AG10803 (cell line): ENCODE measurements at places on chromosomes 7 and 10.
A peak's percentile ranks its signal among the peaks of the same experiment; 100 is the strongest.

- no peak for DNase-seq
These were observed 20.4 kb downstream of the ELFN1 start for GRCh38 chr7:1690359-1690958.

DNA sequence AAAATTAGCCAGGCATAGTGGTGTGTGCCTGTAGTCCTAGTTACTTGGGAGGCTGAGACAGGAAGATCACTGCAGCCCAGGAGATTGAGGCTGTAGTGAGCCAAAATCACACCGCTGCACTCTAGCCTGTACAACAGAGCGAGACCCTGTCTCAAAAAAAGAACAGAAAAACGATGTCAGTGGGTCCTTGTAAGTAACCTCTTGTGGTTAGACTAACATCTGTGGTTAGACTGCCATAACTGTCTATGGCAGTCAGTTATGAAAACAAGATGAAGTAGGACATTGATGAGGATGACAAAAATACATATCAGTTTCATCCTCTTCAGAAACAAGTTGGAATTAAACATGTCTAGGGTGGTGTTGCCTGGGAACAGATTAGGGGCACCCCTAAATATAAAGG lies 53.3 kb downstream of the AKAP9 start:
- no peak for DNase-seq

GRCh38 chr7:1526271-1526754 lies 4.2 kb upstream of the MAFK start:
- no peak for DNase-seq

- peak; percentile 22 for DNase-seq
These were observed 11.6 kb downstream of the LBX1 start for GRCh38 chr10:101217450-101218281.

- peak; percentile 22 for DNase-seq
These were observed 34.5 kb upstream of the AQP1 start for GRCh38 chr7:30877015-30877769.

DNA sequence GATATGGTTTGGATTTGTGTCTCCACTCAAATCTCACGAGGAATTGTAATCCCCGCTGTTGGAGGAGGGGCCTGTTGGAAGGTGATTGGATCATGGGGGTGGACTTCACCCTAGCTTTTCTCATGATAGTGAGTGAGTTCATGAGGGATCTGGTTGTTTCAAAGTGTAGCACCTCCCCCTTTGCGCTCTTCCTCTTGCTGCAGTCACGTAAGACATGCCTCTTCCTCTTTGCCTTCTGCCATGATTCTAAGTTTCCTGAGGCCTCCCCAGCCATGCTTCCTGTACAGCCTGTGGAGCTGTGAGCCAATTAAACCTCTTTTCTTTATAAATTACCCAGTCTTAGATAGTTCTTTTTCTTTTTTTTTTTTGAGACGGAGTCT lies 17.1 kb downstream of the CDNF start:
- DNase-seq = no peak

DNA sequence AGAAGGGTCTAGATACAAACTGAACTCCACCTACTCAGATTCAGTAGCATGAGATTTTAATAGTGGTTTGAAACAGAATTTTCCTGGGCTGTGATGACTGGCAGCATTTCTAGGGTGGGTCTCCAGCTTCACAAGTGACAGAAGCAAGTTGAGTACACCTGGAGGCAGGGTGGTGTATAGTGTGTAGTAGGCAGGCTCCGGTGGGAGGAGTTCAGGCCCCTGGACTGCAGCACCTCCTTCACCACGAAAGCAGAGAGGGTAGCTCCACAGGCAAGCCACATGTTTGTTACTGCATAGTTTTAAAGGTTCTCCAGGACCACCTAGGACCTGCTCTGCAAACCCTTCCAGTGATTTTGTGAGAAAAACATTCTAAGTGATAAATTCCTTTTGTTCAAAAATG lies 347.2 kb downstream of the PARD3 start:
- DNase-seq = no peak

DNA sequence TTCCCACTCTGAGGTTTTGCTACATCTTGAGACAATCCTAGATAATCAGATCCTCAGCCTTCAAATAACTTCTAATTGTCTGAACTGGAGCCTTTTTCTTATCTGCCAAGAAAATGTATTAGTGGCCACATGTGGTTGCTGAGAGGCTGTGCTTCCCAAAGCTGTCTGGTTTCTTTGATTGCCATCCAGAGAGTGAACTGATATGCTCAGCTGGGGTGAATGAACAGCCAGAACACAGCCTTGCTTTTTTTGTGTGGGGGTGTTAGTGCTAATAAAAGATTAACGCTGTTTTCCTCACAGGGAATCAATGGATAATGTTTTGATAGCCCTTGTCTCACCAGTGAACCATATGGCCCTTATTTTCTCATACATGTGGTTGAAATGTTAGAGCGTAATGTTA lies 66.9 kb downstream of the BBS9 start:
- peak; percentile 13 for DNase-seq

DNA sequence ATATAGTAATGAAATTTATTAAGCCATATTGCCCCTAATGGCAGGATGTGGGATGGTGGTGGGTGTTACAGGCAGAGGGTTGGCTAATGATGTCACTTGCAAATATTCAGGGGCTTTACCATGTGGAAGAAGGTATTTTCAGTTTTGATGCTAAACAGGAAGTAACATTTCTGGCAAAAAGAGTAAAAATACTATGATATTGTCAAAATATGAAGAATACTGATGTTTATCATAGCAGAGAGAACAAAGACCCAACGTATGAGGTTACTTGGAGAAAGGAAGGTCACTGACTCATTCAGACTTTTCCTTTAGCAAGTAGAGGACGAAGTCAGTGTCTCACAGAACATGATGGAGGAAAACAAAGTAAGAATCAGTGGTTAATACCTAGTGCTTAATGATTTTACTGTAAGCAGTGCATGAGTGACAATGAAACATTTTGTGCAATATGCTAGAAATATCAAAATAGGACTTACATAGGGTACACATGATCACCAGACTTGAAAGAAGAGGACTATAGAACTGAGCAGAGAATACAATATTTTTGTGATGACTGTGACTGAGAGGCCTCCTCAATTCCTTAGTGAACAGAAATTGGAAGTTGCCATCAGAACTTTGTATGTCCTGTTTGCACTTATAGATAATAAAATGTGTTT lies 89.7 kb upstream of the STEAP4 start:
- DNase-seq = no peak

DNA sequence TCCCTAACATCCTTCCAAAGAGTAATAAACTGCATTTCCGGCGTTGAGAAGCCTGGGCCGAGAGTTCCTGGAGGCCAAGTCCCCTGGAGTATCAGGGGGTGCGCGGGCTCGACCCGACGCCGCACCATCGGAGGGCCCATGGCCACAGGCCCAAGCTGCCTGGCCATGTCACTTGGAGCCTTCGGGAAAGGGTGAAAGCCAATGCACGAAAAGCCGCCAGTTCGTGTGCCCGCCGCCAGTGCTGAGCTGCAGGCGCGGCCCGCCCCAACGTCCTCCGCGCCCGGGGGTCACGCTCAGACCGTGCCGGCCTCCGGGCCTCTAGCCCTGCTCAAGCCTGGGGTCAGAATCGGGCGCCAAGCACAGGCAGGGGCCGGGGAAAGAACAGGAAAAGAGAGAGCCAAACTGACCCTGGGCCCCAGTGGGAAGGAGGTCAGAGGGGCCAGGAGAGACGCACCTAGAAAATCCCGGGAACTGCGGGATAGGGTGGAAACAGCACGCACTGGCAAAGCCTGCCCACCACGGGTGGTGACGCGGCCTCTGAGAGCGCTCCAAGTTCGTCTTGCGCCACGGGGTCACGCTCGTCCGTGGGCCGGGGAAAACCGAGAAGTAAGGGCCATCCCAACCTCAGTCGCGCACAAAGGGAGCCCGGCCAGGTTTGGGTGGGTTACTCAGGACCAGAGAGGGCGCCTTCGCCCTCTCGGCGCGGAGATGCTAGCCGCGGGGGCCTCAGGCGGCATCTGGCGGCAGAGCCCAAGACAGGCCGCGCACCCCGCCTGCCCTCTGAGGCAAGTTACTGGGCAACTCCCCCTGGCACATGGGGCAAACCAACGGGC lies 4.2 kb upstream of the EBF3 start:
- no peak for DNase-seq

DNA sequence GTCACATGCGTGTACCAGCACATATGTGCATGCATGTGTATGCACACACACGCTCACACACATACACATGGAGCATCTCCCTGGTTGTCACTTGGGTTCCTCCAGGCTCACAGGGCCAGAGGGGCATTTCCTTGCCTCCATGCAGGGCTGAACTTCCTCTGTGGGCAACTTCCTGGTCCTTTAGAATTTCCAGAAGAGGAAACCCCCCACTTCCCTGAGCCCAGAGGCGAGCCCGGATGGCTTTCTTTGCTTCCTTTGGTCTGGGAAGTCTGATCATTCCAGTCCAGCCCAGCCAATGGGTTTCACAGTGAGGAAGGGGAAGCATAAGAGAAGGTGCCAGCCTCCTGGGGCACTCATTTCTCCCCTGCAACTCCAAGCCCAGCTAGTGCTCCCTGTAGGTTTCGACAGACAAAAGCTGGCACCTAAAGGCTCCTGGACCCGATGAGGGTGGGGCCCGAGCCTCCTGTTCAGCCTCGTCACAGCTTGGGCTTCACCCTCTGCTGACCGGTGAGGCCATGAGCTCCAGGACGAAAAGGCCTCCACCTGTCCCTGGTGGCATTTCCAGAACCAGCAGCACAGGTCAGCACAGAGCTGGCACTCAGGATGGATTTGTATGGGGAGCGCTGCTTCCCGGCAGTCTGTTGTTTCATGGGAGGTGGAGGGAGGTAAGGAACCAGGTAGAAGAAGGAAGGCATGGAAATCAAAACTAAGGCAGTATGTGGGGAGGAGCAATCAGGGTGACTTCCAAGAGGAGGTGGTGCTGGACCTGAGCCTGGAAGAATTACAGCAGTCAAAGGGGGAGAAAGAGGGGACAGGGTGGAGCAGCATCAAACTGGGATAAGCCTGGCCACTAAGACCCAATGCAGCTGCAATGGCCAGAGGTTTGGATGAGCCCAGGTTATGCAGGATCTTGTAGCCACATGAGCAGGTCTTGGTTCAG lies 23.7 kb downstream of the BTBD16 start:
- no peak for DNase-seq

GRCh38 chr10:71453186-71453585 lies 56.5 kb downstream of the CDH23 start:
- DNase-seq = no peak
